ENCODE measurements at places on chromosomes 11 and 22.

DNA sequence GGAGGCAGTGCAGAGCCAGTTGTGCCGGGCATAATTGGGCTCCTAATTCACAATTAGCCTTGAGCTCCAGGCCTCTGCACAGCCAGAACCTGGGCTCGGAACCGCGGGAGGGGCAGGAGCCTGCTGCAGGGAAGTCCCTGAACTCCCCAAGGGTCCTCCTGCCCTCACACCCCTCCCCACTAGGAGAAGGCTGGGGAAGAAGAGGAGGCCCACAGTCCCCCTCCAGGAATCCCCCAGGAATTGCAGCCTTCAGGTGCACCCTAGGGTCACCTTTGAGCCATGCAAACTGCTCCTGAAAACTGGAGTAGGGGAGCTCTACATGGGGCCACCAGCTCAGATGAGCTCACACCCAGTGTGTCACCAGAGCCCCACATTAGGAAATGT is 93.8 kb upstream of the LMO1 start:
- DNase-seq: no peak

- no peak for DNase-seq
These were observed 70.4 kb downstream of the LDLRAD3 start for GRCh38 chr11:36013950-36014897.

DNA sequence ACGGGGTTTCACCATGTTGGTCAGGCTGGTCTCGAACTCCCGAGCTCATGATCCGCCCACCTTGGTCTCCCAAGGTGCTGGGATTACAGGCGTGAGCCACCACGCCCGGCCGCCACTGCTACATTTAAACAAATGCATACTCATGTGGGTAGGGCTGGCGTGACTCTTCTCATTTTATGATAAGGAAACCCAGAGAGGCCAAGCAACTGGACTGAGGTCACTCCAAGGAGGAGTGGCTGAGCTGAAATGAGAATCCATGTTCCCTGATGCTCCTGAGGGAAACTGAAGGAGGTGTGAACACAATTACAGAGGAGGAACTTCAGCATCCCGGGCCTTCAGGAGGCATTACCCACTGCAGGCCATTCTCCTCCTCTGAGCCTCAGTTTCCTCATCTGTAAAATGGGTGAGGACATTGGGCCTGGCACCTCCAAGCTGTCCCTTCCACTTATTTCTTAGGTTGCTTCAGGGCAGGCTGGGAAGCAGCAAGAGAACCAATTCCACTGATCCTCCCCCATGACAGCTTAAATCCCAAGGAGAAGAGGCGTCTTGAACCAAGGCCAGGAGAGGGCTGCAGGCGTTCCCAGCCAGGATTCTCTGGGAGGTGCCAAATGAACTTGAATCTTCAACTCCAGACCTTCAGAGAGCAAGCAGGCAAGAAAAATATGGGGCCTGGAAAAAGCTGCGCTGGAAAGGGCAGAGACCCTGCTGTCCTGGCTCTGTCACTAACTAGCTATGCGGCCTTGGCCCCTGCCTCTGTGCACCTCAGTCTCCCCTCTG is 2.9 kb downstream of the TST start:
- no peak for DNase-seq

- no peak for DNase-seq
These were observed 209.1 kb downstream of the KIRREL3 start for GRCh38 chr11:126791446-126791845.

DNA sequence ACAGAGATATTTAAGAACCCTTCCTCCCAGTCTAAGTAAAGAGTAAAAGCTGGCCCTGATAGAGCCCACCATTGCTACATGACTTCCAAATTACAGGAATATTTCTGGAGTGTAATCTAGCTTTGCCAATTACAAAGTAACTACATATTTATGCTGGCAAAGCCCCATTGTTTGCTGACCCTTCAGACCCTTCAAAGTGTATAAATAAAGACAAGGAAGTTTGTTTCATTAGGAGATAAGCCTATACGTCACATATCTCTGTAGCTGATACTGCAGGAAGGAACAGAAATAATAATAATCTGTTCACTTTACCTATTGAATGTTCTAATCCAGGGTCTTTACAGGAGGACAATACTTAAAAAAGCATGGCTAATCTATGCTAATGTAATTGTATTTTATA is 375.1 kb downstream of the SOX6 start:
- DNase-seq: no peak

- no peak for DNase-seq
These were observed 42.9 kb upstream of the DDI1 start for GRCh38 chr11:103993507-103993906.

DNA sequence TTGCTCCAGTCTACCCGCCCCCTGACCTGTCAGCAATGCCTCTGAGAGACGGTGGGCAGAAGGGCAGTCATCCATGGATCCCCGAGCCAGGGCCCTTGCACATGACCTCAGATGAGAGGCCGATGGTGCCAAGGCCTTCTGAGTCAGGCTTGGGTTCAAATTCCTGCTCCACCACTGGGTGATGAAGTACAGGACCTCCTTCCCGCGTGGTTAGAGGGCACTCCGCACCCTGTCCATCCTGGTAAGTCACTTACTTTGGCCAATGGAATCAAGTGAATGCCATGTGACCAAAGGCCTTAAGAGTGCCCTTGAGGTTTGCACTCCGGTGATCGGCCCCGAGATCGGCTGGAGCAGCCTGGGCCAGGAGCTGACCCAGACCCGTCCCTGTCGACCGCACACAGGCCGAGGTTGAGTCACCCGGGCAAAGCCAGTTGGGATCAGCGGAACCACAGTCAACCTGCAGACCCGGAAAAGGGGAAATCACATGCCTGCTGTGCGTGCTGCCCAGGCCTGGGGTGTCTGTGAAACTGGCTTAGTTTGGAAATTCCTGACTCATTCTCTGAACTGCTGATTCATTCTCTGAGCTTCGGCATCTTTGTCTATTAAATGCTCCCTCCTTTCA is 48.9 kb downstream of the RTL6 start:
- DNase-seq: peak; percentile 17

DNA sequence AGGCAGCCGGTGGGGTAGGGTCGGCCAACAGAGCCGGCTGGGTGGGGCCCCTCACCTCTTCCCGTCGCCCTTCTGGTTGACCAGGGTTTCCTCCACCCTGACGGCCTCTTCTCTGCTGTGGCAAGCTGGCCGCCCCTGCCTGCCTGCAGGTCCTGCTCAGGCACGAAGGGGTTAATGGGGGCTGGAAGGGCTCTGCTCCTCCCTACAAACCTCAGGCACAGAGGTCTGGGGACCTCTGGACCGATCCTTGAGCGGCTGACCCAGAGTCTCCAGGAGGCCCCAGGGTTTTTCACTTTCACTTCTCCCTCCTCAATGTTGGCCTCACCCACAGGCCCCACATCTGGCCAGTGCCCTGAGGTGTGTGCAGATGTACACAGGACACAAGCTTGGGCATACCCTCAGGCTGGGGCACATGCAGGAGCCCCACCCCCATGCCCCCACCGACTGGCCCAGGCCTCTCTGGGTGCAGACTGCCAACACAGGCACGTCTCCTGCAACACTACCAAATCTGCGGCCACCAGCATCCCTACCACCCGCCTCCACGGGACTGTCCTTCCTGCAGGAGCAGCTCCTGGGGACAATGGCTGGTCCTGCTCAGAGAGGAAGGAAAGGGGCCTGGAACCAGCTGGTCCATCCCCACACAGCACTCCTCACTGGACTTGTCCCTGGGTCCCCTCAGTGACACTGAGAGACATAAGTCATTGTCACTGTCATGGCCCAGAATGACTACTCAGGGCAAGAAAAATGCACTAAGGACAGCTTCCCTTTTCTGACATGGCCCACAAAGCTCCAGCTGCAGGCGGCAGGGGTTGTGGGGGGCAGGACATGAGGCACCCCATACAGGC is 3.2 kb upstream of the TBX1 start:
- DNase-seq: no peak

DNA sequence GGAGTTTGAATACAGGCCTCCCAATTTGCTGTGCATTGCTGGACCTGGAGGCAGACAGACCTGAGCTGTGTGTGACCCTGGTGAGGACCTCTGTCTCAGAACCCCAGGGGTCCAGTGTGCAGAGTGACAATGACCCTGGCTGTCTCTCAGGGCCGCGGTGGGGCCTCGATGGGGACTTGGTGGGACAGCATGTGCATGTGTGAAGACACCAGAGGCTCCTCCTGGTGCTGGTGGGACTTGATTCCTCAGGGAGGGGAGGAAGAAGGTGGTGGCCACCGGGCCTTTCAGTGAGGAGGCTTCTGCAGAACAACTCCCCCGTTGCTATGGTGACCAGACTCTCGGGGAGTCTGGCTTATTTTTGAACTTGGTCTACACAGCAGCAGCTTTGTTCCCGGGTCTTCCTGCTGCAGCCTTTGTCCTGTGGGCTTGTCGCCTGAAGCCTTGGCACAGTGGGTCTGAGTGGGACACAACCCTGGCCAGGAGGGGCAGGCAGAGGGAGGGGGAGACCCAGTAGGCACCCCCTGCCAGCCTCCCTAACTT is 35.3 kb downstream of the MCM5 start:
- no peak for DNase-seq

- peak; percentile 21 for DNase-seq
These were observed 77.9 kb downstream of the BTBD10 start for GRCh38 chr11:13384908-13385640.

DNA sequence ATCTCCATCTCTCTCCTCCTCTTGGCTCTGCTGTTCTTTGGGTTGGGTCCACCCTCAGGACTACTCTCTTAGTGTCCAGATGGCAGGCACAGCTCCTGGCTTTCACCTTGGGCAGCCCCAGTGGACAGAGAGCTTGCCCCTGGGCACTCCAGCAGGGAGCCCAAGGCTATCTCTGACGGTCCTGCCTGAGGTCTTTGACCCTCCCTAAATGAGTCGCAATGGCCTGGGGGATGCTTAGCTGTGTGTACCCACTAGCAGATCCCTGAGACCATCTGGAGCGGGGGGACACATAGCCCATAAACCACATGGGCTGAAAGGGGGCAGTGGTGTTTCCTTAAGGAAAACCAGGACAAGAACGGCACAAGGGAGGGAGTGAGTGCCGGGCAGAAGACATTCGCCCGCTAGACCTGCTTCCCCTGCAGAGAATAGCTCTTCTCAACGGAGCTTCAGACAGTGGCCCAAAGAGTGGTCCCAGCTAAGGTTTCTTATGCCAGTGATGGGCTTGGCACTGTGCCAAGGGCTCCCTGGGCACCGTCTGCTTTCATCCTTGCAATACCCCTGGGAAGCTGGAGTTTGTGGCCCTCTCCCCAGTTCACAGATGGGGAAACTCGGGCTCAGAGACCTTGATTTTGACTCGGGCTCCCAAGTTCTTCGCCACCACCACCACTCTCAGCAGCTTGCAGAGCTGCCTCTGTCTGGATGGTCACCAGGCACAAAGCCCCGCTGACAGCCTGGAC is 53.9 kb upstream of the ANO1 start:
- DNase-seq: no peak

GRCh38 chr11:48014917-48015316 is 34.6 kb downstream of the PTPRJ start:
- DNase-seq: no peak

DNA sequence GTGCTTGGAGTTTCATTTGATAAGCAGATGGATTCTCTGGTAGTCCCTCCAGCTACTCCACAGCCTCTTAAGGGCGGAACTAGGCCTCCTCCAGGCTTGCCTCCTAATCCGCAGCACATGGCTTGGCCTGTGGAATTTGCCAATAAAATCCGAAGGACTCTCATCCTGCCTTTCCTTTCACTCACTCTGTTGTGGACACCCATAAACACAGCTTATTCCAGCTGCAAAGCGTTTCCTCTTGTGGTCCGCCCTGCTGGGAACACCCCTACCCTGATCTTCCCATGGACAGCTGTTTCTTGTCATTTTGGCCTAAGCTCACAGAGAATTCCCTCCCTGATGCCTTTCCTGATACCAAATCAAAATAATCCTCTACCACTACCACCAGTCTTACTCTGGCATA is 546.2 kb downstream of the NTM start:
- no peak for DNase-seq

DNA sequence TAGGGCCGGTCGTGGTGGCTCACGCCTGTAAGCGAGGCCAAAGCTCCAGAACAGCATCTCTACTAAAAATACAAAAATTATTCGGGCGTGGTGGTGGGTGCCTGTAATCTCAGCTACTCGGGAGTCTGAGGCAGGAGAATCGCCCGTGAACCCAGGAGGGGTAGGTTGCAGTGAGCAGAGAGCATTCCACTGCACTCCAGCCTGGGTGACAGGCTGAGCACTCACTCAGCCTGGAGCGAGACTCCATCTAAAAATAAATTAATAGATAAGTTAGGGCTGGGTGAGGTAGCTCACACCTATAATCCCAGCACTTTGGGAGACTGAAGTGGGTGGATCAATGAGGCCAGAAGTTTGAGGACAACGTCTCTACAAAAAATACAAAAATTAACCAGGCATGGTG is 10.2 kb upstream of the TAB1 start:
- no peak for DNase-seq

GRCh38 chr11:58958500-58958899 is 19.2 kb downstream of the GLYATL1 start:
- no peak for DNase-seq

DNA sequence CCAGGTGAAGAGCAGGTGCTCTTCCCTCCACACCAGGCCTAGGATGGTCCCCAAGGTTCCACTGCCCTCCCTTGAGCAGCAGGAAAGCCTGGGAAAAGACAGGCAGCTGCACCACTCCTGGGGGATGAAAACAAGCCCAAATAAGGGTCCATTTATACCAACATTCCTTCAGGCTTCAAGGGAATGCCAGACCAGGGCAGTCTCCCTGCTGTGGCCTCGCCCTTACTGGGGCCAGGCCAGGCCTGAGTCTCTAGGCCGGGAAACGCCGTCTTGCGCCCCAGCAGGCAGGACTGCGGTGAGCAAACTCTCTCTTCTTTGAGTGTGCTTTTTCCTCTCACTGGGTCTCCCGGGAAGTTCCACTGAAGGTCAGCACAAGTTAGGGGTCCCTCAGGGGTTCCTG is 443.5 kb downstream of the SOX6 start:
- DNase-seq: no peak

GRCh38 chr11:81030186-81030585 is 1589.4 kb upstream of the TENM4 start:
- no peak for DNase-seq

- no peak for DNase-seq
These were observed 44.7 kb downstream of the AP2A2 start for GRCh38 chr11:970319-970871.

Measured in smooth muscle cell of the brain vasculature (primary cell).